ENCODE measurements at places on chromosomes 6 and 20. TPM values are rescaled to one million over a fixed set of nuclear protein-coding genes. Genes with fewer than 3 reads are reported as not detected.

DNA sequence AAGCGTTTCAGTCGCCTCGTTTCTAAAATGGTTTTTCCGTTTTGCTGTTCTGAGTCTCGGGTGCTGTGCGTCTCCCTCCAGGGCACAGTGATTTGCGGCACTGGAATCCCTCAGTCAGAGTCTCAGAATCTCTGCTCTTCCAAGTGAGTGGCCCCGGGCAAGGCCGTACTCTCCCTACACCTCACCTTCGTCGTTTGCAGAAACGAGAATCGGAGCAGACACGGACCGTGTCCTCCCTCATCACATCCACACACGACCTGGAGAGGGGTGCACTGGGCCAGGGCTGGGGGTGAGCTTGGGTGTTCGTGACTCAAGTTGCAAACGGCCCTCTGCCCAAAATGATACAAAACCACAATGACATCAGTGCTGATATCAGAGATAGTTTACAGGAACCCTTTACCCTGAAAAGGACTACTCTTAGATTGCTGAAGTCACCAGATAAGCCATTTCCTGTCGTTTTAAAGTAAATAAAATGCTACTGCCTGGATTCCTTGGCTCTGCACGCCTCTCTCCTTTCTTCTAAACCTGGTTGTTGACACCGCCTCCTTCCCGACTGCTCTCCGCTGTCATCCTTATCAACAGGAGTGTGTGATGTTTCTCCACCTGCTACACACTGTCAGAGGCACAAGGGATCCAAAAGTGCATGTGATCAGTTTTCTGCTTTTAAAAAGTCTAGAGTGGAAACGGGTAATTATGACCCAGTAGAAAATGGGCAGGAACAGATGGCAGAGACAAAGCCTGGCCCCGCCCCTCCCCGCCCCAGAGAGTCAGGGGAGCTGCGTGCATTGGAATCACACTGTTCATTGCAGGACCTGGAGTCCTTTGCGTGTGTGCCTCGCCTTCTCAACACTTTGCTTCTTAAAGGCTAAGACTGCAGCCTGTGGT, 38.4 kb downstream of the KIF25 start:
- peak; percentile 47 for DNase-seq

DNA sequence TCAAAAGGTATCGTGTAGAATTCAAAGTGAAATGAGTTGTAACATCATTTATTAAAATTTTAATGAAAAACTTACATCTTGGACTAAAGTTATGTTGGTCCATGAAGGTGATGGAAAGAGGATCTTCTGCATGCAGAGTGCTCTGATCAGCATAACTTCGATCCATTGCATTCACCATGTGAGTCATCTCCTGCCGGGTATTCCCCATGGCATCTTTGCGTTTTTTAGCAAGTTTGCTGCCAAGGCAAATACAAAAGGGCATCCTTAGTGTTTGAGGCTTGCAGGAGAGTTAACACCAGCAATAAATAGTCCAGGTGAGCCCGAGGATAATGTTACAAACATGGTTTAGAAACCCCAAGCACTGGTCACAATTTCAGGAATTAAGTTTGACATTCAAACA, 104.2 kb upstream of the THEMIS start:
- DNase-seq = peak; percentile 30

DNA sequence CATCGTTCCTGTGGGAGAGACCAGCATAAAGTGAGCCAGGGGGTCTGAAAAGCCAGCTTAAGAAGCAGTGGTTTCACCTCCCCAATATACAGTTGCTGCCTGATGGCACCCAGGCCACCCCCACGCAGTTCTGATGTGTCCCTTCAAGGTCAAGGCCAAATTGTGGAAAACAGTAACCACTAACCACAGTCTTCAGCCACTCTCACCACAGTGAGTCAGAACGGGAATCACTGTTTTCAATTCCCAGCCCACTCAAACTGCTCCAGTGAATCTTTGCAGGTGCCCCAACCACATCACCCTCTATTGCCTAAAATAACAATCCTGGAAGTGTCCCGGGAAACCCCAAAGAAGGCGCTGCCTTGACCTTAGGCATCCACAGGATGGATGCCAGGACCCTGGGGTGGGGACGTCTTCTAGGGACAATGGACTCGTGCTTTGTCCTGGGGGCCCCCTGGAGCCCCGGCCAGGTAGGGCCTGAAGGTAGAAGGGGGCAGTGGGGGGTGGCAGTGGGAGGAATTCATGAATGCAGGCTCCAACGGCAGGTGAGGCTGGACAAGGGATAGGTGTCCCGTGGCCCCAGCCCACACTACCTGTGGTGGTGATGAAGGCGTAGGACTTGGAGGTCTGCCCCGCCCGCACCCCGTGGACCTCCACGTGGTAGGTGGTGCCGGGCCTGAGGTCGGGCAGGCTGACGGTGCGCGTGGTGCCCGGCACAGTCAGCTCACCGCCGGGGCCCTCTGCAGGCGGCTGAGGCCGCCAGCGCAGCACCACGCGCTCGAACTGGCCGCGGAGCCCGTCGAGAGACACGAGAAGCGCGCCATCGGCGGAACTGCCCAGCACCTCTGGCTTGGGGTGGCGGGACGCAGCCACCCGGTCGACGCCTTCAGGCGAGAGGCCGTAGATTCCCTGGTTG, 22.2 kb downstream of the TNXB start:
- DNase-seq = no peak

DNA sequence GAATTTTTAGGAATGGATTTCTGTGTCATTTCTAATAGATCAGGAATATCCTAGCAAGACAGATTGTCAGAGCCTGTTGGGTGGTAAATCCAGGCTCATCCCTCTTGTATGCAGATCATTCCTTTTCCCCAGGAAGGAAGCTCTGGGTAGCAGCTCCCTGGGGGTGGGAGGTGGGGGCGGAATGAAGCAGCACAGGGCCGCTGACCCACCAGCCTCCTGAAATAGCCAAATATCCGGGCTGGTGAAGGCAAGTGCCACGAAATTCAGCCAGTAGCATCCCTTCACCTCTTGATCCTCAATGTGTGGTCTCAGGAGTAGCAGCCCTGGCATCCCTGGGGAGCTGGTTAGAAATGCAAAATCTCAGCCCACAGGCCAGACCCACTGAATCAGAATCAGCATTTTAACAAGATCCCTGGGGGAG, 256.9 kb downstream of the LRFN2 start:
- no peak for DNase-seq

DNA sequence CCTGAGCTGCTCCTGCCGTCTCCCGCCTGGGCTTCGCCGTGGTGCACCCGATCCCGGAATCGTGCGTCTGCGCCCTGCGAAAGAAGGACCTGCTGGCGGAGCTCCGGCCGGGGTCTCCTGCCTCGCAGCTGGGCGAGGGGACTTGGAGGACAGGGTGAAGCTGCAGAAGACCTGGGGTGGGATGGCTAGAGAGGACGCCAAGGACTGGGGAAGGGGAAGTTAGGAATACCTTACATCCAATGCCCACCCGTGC, 150.2 kb downstream of the PRL start:
- DNase-seq = no peak

Gene OR2B6
- not detected for total RNA-seq

All from foreskin keratinocyte (primary cell).